EH (cell line): ENCODE measurements at places on chromosomes 3 and 15.

- peak; percentile 65 for DNase-seq
Observed at GRCh38 chr3:149579838-149580542, 77.8 kb downstream of the WWTR1 start.

- DNase-seq = no peak
Observed at GRCh38 chr3:144391236-144391635, 419.6 kb downstream of the DIPK2A start.

DNA sequence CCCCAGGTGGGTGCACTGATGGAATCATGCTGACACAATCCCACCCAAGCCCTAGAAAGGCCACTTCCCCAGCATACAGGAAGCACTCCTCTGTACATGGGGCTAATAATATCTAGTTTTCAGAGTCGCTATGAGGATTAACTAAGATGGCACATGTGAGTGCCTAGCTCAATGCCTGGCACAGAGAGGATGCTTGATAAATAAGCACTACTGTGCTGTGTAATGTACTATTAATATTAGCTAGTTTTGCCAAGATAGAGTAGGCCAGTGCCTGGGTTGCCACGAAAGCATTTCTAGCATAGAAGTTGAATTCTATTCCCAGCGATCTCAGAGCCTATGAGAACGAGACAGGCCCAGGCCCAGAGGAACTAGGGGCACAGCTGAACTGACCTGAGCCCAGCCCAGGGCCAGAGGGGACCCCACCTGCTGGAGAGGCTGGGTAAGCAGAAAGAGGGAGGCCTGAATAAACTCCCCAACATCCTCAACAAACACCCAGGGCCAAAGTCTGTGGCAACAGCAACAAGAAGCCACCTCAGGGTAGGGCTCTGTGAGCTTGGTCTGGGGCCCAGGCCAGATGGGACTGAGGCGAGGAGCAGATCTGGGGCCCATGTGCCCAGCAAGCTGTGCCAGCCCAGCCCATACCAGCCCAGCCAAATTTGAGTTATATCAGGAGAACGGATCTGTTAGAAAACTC, 7.6 kb upstream of the SEMA7A start:
- no peak for DNase-seq

GRCh38 chr3:97981886-97982285, 9.7 kb upstream of the RIOX2 start:
- no peak for DNase-seq

GRCh38 chr3:150663461-150663860, 40.3 kb downstream of the ERICH6 start:
- no peak for DNase-seq

DNA sequence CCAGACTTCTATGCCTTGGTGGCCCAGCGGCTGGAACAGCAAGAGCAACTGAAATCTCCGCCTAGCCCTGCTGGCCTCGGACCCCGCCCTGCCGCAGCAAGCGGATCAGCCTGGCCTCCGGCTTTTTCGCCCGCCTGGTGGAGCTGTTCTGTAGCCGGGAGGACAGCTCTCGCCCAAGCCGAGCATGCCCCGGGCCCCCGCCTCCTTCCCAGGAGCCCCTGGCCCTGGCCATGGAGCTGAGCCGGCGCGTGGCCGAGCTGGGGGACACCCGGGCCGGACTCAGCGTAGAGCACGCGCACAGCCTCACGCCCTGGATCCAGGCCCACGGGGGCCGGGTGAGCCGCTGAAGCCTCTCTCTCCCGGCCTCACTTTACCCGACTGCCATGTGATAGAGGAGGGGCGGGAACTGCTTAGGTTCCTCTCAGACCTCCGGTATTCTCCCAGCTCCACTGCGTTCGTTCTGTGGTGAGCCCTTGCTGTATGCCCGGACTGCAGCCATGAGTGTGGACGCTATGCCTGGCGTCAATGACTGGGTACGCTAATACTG, 24.1 kb upstream of the MRPL3 start:
- DNase-seq = peak; percentile 51

DNA sequence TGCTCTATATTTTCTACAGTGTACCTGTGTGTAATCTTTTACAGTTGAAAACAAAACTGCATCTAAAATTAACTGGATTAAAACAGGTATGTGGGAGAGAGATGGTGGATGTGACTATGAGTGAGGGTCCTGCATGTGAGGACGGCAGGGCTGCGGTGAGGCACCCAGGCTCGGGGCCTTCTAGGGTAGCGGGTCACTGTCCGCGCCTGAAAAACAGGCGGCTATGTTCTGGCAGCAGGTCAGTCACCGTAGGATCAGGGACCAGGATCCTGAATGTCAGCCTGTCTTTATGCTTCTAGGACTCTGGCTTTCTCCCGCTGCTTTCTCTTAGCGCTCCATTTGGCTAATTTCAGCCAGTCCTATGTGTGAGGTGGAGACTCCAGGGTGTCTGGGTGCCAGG, 12.6 kb downstream of the TMEM40 start:
- no peak for DNase-seq

DNA sequence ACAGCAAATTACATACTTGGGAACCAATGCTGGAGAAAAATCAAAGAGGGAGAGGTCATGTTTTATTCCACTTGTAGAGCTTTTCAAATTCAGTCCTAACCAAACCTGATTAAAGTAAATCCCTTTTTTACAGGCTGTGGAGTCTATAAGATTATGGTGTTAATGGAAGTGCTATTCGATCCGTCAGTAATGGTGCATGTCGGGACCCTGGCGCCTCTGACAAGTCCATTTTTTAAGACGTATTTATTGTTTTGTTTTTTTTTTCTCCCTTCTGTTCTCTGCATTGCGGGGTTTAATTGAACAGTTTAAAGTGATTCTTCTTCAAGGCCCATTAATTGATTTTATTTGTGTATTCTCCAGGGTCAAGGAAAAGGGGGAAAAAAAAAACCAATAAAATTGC, 725.9 kb downstream of the TUSC7 start:
- no peak for DNase-seq

DNA sequence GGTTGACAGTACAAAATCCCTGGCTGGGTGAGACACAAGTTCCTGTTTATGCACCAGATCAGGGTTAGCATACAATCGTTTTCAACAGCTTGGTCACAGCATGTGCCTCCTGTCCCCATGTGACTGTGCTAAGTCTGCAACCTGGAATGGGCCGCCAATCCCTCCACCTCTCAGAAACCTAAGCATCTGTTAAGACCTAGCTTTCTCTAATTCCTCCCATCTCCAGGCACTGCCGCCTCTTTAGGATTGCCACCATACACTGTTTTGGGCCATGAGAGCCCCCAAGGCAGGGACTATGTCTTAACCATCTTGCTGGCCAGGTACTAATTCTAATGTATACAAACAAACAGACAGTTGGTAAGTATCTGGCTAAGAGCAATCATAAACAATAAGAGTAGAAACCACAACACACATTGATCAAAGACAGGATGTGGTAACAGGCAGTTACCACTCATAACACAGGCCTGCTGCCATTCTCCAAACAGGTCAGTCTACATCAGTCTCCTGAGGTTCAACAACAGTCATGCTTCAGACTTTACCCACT, 25.6 kb downstream of the SEC22C start:
- no peak for DNase-seq

DNA sequence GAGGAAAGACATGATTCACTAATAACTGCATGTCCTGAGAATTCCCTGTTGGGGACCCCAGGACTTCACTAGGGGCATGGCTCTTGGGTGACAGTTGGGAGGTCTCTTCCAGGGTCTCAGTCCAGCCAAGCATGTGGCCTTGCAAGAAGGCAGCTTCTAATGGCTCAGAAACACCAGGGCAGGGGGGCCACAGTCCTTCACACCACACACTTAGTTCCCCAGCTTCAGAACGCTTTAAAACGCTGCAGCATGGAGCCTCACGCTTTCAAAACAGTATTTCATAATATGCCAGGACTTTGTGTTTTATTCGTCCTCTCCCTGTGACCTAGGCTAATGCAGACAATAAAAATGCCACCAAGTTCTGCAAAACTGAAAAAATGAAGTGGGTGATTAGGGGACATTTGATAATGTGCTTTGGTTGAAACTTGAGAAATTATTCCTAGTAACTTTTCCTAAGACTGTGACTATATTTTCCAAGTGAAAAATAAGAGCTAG, 48.4 kb upstream of the LIMD1 start:
- no peak for DNase-seq

GRCh38 chr15:79088426-79089205, 2.0 kb downstream of the RASGRF1 start:
- no peak for DNase-seq

DNA sequence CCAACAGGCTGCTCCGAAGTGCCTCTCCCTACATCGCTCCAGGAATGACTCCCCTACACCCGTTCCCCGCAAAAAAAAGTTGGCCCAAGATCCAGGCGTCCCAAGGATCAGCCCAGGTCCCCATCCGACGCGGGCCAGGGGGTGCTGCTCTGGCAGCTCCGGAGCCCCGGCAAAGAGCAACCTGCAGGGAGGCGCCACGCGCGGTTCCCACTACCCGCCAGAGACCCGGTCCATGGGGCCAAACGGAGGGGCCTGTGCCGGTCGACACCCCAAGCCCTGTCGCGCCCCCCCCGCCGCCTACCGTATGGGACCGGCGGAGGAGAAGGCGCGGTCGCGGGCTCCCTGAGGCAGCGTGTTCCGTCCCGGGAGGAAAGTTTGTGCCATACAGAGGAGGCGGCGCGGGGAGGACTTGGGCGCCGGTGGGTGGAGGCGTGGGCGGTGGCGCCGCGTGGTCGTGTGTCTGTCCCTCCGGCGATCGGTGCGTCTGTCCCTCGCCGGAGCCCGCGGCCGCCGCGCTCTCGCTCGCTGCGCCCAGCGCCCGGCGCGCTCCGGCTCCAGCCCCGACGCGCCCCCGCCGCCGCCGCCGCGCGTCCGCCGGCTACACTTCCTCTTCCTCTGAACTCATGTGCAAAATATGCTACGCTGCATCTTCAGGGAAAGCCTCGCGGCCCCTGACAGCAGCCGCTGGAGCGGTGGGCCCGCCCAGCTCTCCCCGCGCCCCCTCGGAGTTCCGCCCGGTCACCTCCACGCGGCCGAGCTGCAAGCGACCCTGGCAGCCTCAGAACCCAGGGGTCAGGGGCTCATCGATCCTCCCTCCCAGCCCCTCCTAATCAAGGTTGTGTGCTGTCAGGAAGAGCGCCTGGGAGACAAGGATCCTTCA, at the start of gene RFTN1:
Gene RFTN1 (minus strand): TSS at position 559 of the 880 bp plus-strand sequence. CDS start 19,830 bp downstream, outside the sequence.
- peak; percentile 81 for DNase-seq

DNA sequence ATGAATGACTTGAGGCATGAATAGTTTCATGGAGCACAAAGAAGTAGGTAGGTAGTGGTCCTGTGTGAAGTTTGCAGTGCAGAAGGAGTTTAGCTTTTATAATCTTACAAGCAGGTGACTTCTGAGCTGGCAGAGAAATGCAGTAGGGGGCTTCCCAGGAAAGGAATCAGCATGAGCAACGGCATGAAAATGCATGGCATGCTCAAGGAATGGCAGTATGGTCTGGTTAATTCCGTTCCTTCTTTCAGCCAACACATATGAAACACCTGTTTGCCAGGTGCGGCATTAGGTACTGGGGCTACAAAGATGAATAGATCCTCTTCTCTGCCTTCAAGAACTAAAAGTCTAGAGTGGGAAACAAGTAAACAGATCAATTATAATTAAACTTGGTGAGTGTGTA, 138.0 kb upstream of the BHLHE40 start:
- DNase-seq = no peak

DNA sequence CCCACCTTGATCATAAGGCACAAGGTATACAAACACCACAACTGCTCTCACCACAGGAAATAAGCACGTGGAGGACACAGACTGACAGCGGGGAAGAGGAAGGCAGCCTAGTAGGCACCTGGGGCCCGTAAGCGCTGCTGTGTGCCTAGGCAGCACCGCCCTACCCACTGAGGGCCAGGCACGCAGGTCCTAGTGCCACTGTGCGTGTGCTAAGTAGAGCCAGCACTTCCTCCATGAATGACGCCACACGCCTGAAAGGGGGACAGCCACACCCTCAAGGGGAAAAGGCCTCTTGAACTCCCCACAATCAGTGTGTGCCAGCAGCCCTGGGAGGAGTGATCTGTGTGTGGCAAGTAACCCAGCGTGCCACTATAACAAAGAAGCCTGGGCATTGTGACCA, 73.0 kb downstream of the ATP1B3 start:
- no peak for DNase-seq

DNA sequence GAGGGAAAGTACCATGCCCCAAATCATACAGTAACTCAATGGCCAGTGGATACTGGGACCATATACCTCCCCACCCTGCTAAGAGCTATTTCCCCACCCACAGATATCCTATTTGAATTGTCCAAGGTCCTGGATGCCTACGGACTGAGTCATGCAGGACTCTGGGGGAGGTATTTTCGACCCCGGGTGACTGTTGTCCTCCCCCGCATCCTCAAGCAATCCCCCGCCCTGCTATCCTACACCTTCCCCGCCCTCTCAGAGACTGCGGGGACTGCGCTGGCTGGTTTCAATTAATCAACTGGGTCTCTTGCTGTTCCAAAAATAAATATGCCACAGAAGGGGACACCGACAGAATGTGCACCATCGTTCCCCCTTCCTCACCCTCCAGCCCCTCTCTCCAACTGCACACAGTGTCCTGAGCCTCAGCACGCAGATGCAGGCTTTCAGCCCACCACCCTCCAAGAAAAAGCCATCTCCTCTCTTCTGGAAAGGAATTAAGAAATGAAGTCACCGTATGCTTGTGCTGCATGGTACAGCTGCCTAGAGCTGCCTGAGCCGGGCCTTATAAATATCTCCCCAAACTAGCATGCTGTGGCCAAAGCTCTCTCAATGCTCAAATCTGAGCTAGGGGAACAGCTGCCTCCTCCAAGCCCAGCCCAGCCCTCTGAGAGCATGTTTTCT, 8.1 kb downstream of the CAV3 start:
- DNase-seq = peak; percentile 93

- DNase-seq = no peak
Observed at GRCh38 chr15:77674327-77674726, 41.6 kb upstream of the LINGO1 start.

- DNase-seq = no peak
Observed at GRCh38 chr3:171648069-171648468, 162.2 kb downstream of the PLD1 start.

DNA sequence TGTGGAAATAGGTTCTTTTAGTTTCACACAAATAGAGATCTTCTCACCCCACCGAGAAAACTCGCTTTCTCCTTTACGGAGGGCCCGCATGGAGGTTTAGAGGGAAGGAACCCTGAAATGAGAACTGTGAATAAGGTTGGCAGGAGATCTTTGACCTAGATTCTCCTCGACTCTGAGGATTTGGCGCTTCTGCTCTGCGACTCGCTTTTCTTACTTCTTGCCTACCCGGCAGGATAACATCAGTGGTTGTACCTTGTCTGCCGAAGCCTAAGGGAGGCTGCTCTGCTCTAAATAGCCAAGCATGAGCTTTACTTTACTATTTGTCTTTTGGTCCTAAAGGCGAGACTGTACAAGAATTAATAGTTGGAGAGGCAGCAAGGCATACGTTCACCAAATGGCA, 473.3 kb upstream of the TPRG1 start:
- no peak for DNase-seq

DNA sequence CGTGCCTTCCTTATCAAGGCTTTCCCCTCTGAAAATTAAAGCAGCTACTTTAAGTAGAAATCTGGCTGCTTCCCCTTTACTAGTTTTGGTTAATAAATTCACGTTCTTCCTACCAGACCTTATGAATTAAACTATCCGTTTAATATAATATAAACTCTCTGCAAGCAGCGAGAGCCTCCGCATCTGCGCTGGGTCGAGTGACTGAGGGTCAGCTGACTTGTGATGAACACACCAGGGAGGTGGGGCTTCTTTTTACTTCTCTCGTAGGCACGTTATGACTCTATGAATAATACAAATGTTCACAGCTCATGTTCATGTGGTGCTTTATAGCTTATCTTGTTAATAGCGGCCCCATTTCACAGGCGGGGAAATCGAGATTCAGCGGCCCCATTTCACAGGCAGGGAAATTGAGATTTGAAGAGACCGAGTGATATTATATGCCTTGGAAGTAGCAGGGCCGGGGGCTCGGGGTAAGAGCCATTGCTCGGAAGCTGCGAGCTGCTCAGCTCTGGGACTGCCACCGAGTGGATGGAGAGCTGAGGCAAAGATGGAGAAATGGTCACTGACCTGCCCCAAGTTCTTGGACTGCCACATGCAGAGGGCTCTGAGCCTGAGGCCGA, 8.3 kb downstream of the MUC4 start:
- DNase-seq = peak; percentile 47
